ENCODE measurements at places on chromosomes 6 and 20.
A peak's percentile ranks its signal among the peaks of the same experiment; 100 is the strongest.

DNA sequence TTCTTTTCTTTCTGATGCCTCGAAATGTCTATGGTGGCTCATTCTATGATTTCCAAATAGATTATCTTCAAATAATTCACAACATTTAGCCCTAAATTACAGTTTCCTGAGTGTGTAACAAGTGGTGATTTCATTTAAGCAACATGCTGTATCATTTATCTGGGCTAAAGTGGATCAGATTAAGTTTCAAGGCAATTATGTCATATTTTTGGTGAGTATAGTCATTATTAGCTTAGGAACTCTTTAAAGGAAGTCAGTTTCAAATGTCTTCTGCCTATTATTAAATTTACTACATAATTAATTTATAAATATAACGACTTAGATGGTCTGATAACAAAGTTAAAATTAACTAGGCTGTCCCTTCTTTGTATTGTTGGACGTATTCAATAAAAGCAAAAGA, 847.9 kb upstream of the FLRT3 start:
- H3K27ac ChIP-seq, result no peak overlapping the region
- H3K4me3 ChIP-seq, result no peak overlapping the region

DNA sequence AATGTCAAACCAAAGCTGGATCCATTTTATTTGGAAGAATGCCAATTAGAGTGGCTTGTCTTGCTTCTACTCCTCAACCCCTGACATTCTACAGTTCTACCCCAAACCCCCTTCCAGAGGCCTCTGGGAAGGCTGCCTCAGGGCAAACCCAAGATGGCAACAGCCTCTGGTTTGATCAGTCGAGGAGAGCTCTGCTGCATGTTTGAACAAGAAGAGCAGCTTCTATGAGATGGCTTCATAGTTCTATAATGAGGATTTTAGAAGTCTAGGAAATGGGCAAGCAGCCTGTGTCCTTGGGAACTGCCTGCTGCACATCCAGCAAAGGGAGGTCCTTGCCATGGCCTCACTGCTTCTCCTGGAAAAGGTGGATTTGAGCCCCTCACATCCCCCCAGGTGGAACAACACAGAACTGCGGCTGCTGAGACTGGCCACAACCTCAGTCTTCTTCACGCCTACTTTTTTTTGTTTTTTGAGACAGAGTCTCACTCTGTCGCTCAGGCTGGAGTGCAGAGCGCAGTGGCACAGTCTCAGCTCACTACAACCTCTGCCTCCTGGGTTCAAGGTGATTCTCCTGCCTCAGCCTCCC, 37.9 kb downstream of the ZC3H12D start:
- no peaks in the 10 kb centered on the region for H3K36me3 ChIP-seq
- no peaks in the 10 kb centered on the region for H3K27me3 ChIP-seq
- H3K4me3 ChIP-seq, result no peak overlapping the region
- no peak for DNase-seq

DNA sequence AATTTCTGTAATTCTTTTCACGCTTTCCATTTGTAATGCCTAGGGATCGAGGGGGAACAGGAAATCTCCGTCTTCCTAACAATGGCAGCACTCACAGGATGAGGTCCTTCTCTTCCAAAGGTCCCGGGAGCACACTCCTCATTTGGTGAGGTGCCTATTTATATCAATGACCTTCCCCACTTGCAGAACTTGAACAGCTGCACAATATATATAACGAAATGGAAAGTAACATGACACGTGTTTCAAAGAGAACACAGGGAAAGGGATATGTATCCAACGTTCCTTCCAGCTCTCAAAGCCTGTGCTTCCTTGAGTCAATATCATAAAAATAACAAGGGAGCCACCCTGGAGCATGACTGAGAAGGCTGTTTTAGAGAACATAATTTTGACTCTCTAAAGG, 78.6 kb upstream of the RBM24 start:
- no peak overlapping the region for H3K4me3 ChIP-seq
- no peak for DNase-seq
- no peaks in the 10 kb centered on the region for H3K27me3 ChIP-seq
- no peaks in the 10 kb centered on the region for H3K36me3 ChIP-seq

- no peak overlapping the region for H3K4me3 ChIP-seq
- no peaks in the 10 kb centered on the region for H3K36me3 ChIP-seq
- no peak overlapping the region for H3K27ac ChIP-seq
- no peaks in the 10 kb centered on the region for H3K4me1 ChIP-seq
- no peaks in the 10 kb centered on the region for H3K27me3 ChIP-seq
- DNase-seq, result no peak
Measured at GRCh38 chr6:63322981-63323380, 3.2 kb upstream of the LGSN start.

- no peak for DNase-seq
- no peaks in the 10 kb centered on the region for H3K27me3 ChIP-seq
- no peak overlapping the region for H3K4me3 ChIP-seq
- no peaks in the 10 kb centered on the region for H3K4me1 ChIP-seq
- H3K27ac ChIP-seq, result no peak overlapping the region
- H3K36me3 ChIP-seq, result no peaks in the 10 kb centered on the region
Measured at GRCh38 chr6:118735320-118735719, 83.9 kb upstream of the CEP85L start.

DNA sequence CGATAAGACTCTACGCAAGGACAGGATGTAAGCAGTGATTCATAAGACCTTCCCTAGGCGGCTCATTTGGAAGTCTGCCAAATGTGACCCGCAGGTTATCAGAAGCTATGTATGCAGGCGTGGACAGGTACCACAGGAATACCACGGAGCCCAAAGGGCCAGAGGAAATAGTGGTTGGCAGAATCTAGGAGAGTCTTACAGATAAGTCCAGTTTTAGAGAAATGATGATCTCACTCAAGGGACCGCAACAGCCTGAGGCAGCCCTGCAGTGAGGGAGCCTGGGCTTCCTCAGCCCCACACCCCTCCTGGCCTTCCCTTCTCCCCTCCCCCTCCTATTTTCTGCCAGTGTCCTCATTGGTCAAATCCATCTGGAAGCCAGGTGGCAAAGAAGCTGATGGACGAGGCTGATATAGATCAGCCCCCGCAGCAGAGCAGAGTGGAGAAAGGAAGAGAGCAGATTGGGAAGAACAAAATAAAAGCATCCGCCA, 110.6 kb downstream of the FNDC1 start:
- H3K4me1 ChIP-seq, result no peaks in the 10 kb centered on the region
- no peak overlapping the region for H3K27ac ChIP-seq
- no peak overlapping the region for H3K4me3 ChIP-seq

DNA sequence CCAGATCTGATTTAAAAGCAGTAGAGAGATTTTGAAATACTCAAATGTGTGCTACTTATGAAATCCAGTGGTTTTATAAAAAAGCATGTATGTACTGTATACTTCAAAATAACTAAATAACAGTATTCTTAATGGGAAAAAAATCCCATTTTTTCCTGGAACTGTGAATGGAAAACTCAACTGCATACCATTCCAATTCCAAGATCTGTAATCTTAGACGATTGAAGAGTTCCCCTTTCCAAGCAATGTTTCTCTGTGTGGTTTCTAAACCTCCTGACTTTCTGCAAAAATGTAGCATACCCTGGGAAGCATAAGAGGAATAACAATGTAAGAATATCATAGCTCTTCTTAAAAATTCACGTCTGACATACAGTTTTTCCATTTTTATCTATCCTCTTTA, 40.3 kb upstream of the HIVEP2 start:
- no peak for DNase-seq
- no peaks in the 10 kb centered on the region for H3K36me3 ChIP-seq

- no peaks in the 10 kb centered on the region for H3K36me3 ChIP-seq
- no peaks in the 10 kb centered on the region for H3K27me3 ChIP-seq
- peaks cover 6% of the 10 kb centered on the region for H3K4me1 ChIP-seq
- no peak overlapping the region for H3K27ac ChIP-seq
Measured at GRCh38 chr6:152404086-152404857, 232.9 kb downstream of the SYNE1 start.

DNA sequence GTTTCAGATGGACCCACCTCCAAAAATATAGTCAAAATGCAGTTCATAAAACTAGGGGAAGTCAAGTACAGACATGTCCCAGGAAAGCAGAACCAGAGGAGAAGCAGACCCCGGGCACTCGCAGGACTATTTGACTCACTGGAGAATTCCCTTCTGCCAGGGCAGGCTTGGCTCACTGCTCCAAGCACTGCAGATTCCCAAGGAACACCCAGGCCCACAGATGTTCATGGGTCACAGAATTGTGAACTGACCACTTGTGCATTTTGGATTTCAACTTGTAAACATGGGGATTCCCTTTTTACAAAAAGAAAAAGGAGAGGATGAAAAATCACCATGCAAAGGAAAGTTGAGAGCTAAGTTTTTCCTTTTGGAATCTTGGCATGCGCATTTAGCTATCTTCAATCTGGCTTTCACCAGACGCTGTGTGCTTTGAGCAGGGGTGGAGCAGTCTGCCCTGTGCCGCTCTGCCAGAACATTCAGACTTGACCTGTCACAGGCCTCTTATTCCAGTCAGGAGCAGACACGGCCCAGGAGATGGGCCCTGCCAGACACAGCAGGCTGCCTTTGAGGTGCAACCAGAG, 237.5 kb upstream of the TAB2 start:
- peaks cover 10% of the 10 kb centered on the region for H3K4me1 ChIP-seq
- no peak overlapping the region for H3K27ac ChIP-seq
- no peak overlapping the region for H3K4me3 ChIP-seq
- no peaks in the 10 kb centered on the region for H3K27me3 ChIP-seq

DNA sequence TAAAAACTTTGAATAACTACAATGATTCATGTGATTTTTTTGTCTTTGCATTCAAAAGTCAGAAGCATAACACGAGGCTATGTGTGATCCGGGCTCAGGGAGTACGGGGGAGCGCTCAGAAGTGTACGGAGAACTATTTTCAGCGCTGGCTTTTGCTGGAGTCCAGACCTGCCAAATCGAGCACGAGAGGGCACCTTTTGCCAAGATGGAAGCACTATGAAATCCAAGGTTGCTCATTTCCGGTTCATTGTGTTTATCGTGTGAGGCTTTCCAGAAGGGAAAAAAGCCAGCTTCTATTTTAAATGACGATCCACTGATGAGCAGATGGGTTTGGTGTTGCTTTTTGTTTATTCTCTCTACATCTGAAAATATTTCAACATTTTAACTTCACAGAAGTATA, 11.3 kb downstream of the RAMACL start:
- DNase-seq, result no peak
- peaks cover 7% of the 10 kb centered on the region for H3K36me3 ChIP-seq
- H3K4me1 ChIP-seq, result peaks cover 6% of the 10 kb centered on the region
- peak overlapping the region; percentile 59 for H3K27ac ChIP-seq
- peak overlapping the region; percentile 20 for H3K4me3 ChIP-seq
- H3K27me3 ChIP-seq, result no peaks in the 10 kb centered on the region

GRCh38 chr6:3349388-3350251, 90.9 kb downstream of the PSMG4 start:
- H3K27ac ChIP-seq, result no peak overlapping the region
- no peak for DNase-seq
- H3K27me3 ChIP-seq, result no peaks in the 10 kb centered on the region
- H3K4me3 ChIP-seq, result no peak overlapping the region
- no peaks in the 10 kb centered on the region for H3K36me3 ChIP-seq

GRCh38 chr20:6212903-6213302, 90.1 kb upstream of the FERMT1 start:
- no peaks in the 10 kb centered on the region for H3K4me1 ChIP-seq
- DNase-seq, result no peak
- H3K4me3 ChIP-seq, result no peak overlapping the region
- no peaks in the 10 kb centered on the region for H3K36me3 ChIP-seq

DNA sequence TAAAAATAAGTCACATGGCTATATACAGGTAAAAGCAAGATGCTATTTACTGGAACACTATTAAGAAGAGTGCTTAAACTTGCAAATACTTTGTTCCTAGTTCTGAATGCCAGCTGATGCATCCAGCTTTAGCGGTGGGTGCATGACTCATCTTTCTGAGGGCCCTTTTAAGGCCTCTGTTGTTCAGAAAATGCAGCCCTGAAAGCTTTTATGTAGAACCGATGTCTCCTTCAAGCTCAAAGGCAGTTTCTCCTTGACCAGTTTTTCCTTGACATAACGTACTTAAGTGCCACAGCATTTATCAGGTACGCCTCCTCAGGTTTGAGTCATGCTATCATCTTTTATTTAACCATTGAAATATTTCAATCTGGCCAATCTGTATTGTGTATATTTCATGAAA, 82.8 kb downstream of the MLIP start:
- H3K36me3 ChIP-seq, result no peaks in the 10 kb centered on the region
- H3K27ac ChIP-seq, result no peak overlapping the region
- H3K4me1 ChIP-seq, result no peaks in the 10 kb centered on the region
- H3K4me3 ChIP-seq, result no peak overlapping the region

- H3K27ac ChIP-seq, result no peak overlapping the region
- H3K4me3 ChIP-seq, result no peak overlapping the region
- H3K4me1 ChIP-seq, result peaks cover 34% of the 10 kb centered on the region
- DNase-seq, result no peak
Measured at GRCh38 chr6:170227521-170227983, 63.3 kb downstream of the DLL1 start.

DNA sequence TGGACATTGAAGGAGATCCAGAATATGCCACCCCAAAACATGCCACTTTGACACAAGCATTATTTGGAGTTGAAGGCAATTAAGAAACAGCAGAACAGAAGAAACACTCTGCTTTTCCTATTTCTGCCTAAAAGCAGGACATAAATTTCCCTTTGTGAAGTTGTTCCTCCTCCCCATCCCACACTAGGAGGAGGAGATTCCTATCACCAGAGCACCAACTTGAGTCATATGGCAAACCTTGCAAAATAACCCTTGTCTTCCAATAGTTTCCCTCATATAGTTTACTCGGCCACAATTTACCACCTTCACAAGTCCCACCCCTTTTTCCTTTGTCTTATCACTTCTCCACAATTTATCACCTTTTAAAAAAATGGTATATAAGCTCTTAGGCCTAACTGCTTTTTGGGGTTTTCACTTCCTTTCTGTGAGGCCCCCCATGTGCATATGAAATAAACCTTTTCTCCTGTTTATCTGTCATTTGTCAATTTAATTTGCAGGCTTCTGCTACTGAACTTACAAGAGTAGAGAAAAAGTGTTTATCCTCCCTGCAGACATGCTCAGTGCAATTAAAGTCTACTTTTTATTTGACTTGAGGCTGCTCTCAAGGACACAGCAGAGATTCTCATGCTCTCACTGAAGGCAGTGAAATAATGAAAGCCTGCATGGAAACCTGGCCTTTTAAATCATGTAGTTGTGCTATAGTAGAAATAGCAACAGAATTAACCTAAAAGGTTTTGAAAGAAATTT, 2.8 kb upstream of the RAB23 start:
- no peak overlapping the region for H3K27ac ChIP-seq
- no peaks in the 10 kb centered on the region for H3K36me3 ChIP-seq
- H3K27me3 ChIP-seq, result no peaks in the 10 kb centered on the region

GRCh38 chr20:40644863-40645262, 44.2 kb downstream of the MAFB start:
- H3K27ac ChIP-seq, result no peak overlapping the region
- no peaks in the 10 kb centered on the region for H3K36me3 ChIP-seq
- no peak overlapping the region for H3K4me3 ChIP-seq

- H3K27ac ChIP-seq, result peak overlapping the region; percentile 56
- no peak for DNase-seq
- H3K27me3 ChIP-seq, result no peaks in the 10 kb centered on the region
- peaks cover 52% of the 10 kb centered on the region for H3K4me1 ChIP-seq
- no peaks in the 10 kb centered on the region for H3K36me3 ChIP-seq
Measured at GRCh38 chr6:157246048-157246630, 77.2 kb downstream of the TMEM242 start.
